ENCODE measurements at places on chromosomes 1 and 21.

GRCh38 chr1:213956295-213956770 lies 31.4 kb upstream of the PROX1 start:
- no peak for DNase-seq

- no peak for DNase-seq
These were observed 65.9 kb downstream of the PIK3CD start for GRCh38 chr1:9717193-9718005.

GRCh38 chr1:167723707-167724323 lies 2.0 kb downstream of the MPZL1 start:
- DNase-seq: no peak

DNA sequence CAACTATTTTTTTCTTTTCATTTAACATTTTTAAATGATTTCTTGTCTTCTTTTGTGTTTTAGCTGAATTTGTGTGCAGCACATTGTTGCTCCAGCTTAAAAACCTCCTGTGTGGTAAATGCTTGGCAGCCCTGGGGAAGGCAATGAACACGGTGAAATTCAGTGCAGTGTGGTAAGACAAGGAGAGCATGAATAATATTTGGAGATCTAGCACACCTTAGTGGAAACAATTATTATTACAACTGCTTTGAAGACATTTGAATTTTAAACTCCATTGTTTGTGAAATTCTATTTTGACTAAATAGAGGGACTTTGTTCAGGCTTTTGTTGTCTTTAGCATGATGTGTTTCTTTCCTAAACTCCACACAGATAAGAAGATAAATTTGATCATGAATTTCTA lies 242.6 kb upstream of the CXADR start:
- DNase-seq: peak; percentile 15

DNA sequence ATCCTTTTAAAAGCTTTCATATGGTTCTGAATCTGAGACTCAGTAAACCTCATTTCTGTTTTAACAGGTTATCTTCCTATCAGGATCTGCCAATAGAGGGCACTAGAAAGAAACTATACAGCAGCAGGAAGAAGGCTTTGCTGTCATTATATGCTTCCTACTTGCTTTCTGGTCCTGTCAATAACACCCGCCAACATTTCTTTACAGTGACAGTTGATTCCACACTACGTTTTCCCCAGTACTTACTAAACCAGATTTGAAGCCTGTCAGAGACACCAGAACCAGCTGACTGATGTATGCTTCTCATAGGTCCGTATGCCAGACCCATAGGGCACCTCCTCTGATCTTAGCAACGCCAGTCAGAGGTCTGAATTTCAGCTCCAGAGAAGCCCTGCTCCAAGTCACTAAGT lies 341.0 kb upstream of the NEGR1 start:
- DNase-seq: peak; percentile 16

DNA sequence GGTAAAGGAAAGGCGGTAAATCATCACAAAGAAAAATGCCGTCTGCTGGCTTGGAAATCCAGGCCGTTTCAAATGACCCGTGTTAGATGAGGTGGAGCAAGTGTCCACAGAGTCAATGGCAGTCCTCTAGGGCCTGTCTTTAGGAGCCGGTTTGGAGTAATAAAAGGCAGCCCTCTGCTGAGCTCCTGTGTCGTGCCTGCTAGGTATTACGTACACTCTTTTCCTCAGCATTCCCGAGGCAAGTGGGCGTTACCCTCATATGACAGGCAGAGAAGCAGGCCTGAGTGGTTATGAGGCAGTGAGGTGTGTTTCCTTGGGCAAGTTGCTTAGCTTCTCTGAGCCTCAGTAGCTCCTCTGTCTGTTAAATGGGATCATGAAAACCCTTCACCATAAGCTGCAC lies 7.7 kb downstream of the NENF start:
- DNase-seq: no peak

DNA sequence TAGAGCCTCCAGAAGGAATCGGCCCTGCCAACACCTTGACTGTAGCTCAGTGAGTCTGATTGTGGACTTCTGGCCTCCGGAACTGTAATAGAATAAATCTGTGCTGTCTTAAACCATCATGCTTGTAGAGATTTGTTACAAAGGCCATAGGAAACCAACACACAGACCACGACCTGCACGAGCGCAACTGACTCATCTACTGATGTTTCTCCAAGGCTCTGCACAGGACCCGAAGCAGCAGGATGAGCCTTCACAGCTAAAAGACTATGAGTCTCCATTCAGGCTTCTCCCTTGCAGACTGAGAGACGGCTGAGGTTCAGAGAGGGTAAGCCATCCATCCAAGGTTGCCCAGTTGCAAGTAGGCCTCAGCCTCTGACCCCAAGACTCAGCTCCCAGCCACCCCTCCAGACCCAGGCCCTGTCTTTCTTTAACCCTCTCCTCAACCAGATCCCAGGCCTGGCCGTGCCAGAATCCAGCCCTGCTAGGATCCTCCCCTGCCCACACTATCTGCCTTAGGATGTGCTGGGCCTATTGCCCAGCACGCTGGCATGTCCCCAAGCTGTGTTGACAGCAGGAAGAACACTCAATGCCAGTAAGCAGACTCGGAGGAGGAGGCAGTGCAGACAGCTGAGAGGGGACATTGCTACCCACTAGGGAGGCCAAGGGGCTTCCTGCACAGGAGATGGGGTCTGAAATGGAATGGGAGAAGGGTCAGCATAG lies 109.0 kb downstream of the HMGB4 start:
- no peak for DNase-seq

- no peak for DNase-seq
These were observed 15.2 kb downstream of the ADCY10 start for GRCh38 chr1:167898578-167899222.

- DNase-seq: no peak
These were observed 20.7 kb upstream of the CLIC4 start for GRCh38 chr1:24724345-24725208.

- no peak for DNase-seq
These were observed 459.3 kb downstream of the ADGRL2 start for GRCh38 chr1:82260051-82260450.

- DNase-seq: no peak
These were observed 63.2 kb downstream of the CDK18 start for GRCh38 chr1:205567716-205568115.

GRCh38 chr1:192639607-192640368 lies 3.8 kb downstream of the RGS13 start:
- DNase-seq: no peak

DNA sequence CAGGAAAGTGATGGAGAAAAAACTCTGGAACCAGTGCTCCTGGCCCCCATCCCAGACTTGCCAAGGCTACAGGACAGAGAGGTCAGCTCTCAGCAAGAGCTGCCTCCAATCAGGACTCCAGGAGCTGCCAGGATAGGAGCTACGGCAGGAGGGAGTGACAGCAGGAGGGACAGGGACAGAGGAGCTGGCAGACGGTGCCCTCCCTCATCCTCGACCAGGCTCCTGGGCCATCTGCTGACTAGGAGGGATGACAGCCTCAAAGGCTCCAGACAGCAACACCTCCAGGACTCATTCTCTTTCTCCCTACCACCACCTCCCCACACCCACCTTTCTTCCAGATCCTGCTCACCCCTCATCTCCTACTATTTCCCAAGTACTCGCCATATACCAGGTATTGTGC lies 22.7 kb downstream of the DLGAP3 start:
- DNase-seq: no peak

DNA sequence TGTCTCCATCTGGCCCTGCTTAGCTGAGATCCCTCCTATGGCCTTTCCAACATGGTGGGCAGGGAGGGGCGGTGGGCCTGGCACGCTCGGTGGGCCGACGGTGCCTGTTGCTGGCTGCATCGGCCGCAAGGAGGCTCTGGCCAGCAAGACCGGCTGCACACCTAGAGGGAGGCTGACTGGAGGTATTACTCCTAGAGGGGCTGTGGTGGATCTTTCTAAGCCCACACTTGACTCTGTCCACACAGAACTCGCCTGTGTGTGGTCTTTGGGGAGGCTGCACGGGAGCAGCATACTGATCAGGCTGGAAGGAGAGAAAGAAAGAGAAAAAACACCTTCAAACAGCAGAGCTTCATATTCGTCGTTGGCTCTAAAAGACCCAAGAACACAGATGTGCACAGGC lies 41.7 kb upstream of the ZC3H12A start:
- DNase-seq: no peak
